ENCODE measurements at places on chromosomes 4 and X. TPM values are rescaled to one million over a fixed set of nuclear protein-coding genes. Genes with fewer than 3 reads are reported as not detected.

SMIM10L2A gene
- total RNA-seq, result 0.46 TPM

TCP11X2 gene
- total RNA-seq, result not detected

TMEM35A gene
- total RNA-seq, result 0.23 TPM

- no peak for DNase-seq
These were observed 31.9 kb downstream of the RHOH start for GRCh38 chr4:40228497-40229365.

GRCh38 chrX:120697053-120697452, 67.2 kb upstream of the C1GALT1C1 start:
- no peak for DNase-seq

DNA sequence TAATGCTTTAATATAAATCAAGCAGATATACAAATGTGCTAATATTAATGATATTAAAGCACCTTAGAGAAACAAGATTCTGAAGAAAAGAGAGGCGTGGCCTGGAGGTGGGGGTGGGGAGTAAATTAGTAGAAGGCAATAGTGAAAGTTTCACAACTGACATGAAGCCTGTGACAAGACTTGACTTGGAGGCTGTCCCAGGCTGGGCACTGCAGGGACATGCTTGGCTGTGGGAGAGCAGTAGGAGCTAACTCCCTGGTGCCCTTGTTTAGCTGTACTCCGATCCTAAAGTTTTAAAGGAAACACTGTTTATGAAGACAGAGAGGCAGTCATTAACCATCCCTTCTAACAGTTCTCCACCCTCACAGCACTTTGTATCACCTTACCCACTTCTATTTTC, 239.0 kb upstream of the MAB21L2 start:
- no peak for DNase-seq
